ENCODE measurements at places on chromosomes 1 and 21.

GRCh38 chr21:31909153-31910073, 36.6 kb downstream of the HUNK start:
- no peak for DNase-seq

- DNase-seq = no peak
Measured at GRCh38 chr1:31799895-31800673, 15.7 kb downstream of the SPOCD1 start.

- DNase-seq = no peak
Measured at GRCh38 chr21:29306920-29307319, 8.2 kb downstream of the BACH1 start.

GRCh38 chr1:48692235-48692634, 84.5 kb downstream of the BEND5 start:
- no peak for DNase-seq

GRCh38 chr1:2430592-2430973, 18.2 kb upstream of the PEX10 start:
- DNase-seq = no peak

DNA sequence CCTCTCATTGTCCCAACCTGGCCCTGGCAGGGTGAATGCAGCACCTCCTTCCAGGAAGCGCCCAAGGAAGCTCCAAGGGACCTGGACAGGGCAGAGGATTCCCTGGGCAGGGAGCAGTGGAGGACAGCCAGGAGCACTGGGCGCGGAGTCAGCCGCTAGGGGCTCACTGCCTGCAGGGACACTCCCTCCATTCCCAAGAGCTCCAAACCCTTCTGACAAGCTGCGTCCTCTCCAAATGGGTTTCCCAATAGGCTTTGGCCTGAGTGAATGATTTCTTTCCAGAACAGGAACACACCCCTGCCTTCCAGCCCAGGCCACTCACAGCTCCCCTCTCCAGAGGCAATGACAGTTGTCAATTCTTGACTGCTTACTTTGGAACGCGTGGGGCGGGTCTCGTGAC, 128.5 kb upstream of the EDN2 start:
- DNase-seq = no peak

GRCh38 chr1:63739452-63739851, 34.4 kb upstream of the ROR1 start:
- no peak for DNase-seq

- DNase-seq = no peak
Measured at GRCh38 chr1:2299131-2299627, 71.1 kb downstream of the SKI start.

DNA sequence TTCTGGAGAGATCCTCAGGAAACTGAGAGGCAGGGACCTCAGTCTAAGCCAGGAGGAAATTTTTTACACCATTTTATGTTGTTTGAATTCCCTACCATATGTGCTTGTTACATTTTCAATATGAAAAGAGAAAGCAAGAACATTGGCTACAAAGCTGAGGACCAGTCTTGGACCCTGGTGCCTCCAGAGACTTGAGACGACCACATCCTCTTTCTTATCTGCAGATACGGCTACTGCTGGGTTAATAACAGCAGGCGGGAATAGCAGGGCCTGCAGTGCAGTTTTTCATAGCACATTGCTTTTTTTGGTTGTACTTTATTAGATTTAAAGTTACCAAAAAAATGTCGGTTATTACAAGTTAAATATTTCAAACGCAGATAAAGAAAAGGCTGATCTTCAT, 3.9 kb downstream of the KDM4A start:
- DNase-seq = no peak

GRCh38 chr1:53966794-53967193, 20.6 kb downstream of the LRRC42 start:
- no peak for DNase-seq

GRCh38 chr1:14228677-14229076, 369.8 kb upstream of the KAZN start:
- no peak for DNase-seq

DNA sequence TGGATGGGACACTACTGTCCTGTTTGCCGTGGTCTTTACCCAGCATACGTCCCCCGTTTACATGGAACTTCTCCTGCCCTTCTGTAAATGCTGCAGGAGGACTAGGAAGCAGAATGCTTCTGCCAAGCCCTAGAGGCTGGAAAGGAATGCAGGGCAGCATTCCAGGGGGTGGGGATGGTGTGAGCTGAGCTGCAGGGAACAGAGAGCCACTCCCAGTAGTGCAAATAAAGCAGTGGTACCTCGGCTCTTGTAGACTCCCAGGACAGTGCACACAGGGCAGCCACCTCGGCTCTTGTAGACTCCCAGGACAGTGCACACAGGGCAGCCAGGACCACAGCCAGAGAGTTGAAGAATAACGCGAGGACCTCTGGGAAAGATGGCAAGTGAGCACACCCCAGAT, 35.4 kb downstream of the PTPRU start:
- no peak for DNase-seq

- DNase-seq = no peak
Measured at GRCh38 chr1:180567654-180568053, 8.9 kb downstream of the OVAAL start.

DNA sequence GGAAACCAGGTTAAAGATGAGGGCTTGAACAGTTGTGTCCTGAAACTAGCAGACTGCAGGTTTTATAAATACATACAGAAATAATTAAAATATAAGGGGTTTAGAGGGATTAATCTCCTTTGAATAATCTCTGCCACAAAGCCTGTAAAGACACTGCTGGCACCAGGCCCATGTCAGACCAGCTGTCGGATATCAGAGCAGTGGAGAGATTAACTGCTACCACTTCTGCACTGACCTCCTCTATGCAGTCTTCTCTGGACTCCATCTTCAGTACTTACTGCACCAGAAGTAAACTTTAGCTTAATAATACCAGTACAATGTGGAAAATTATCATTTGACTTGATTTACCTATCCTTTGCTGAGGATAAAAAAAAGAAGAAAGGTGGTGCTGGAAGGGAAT, 128.6 kb downstream of the LHX4 start:
- DNase-seq = peak; percentile 9

GRCh38 chr1:222021129-222021528, 279.2 kb upstream of the DUSP10 start:
- no peak for DNase-seq

DNA sequence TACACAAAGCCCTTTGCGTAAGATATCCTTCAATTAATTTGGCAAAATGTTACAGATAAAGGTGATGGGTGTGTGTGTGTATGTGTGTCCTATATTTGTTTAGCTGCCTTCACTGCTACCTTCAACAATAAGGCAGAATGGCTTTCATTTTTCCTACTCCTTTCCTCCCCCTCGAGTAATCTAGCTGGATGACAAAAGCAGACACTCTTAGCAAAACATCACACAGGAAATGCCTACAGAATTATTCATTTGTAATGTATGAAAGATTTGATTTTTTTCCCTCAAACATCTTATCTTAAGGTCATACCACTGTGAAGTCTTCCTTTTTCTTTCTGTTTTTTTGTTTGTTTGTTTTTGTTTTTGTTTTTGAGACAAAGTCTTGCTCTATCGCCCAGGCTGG, 10.6 kb downstream of the PTPN22 start:
- DNase-seq = no peak

DNA sequence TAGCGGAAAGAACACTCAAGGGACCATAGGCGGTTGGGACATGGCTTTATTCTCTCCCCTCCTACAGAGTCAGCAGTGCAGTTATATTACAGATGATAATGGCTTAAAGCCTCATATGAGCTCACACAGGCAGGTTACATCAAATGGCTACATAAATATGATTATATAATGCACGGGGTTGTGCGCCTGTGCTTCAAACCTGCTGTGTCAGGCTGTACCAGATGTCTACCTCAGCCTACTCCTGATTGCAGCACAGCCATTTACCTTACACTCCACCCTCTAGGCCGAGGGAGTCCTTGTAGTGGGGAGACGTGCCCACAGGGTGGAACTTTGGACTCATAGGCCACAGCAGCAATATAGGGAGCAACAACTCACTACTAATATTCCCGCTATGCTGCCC, 16.4 kb upstream of the TBX19 start:
- DNase-seq = no peak

DNA sequence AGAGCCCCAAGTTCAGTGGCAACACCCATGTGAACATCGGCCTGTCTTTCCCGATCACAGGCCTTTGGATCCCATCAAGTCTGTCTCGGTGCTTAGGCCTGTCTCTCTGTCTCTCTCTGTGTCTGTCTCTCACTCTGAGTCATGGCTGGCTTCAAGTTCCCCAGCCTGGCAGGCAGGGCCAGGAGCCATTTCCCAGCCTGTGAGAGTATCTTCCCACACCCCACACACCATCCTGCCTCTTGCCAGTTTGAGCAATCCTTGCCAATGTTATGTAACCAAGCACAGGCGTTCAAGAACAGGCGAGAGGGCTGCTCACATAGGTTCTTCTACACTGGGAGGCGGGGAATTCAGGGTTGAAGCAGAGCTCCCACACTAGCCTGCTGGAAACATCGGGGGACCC, 70.0 kb upstream of the TMEM51 start:
- DNase-seq = no peak

- DNase-seq = no peak
Measured at GRCh38 chr1:93798291-93798690, 80.7 kb downstream of the DNTTIP2 start.

DNA sequence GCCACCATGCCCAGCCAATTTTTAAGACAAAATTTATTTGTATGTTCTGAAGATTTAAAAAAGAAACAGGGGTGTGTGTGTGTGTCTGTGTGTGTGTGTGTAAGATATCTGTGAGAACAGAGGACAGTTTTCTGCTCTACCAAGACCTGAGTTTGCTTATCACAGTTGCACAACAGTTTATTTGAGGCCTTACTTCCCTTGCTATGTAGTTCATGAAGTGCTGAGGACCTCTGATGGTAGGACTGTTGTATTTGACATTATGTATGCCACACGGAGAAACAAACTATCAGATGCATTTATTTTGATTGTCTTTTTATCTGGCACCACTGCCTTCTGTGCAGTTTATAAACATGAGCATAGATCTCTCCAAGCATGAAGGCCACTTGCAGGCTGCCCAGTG, 355.2 kb downstream of the PBX1 start:
- DNase-seq = peak; percentile 25

- no peak for DNase-seq
Measured at GRCh38 chr1:228210712-228211530, 3.1 kb downstream of the OBSCN start.

DNA sequence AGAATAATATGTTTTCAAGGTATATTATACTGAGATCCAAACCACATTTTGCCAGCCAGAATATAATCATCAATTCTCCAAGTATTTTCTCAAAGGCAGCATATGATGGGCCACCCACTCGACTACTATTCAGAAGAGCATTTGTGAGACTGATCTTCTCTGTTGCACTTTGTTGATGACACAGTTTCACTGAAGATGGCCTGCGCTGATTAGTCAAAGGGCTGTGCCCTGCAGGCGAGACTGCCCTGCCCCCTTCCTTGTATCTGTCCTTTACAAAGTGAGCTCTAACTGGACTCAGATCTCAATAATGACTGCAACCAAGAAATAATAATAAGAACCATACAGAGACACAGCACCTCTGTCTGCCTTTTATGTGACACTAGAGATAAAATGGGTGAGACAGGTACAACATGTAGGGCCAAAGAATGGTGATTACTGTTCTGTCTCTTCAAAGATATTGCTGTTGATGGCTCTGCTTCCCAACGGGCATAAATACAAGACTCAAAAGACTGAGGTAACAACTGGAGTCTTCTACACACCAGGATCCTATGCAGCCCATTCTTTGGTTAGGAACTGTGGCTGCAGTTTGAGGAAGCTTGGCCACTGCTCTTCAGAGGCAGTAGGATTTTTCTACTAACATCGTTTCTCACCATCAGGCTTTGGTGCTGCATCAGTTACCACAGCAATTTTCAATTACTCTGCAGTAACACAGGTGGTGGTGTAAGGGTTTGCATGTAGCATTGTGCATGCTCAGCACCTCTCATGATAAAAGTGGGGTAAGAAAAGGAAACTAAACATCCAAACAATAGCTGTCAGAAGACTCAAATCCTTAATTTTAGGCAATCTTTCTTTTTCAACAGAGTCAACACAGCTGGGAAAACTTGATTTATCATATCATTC, 481.1 kb downstream of the PTBP2 start:
- no peak for DNase-seq

GRCh38 chr1:169546087-169546995, 39.9 kb downstream of the F5 start:
- DNase-seq = peak; percentile 72

DNA sequence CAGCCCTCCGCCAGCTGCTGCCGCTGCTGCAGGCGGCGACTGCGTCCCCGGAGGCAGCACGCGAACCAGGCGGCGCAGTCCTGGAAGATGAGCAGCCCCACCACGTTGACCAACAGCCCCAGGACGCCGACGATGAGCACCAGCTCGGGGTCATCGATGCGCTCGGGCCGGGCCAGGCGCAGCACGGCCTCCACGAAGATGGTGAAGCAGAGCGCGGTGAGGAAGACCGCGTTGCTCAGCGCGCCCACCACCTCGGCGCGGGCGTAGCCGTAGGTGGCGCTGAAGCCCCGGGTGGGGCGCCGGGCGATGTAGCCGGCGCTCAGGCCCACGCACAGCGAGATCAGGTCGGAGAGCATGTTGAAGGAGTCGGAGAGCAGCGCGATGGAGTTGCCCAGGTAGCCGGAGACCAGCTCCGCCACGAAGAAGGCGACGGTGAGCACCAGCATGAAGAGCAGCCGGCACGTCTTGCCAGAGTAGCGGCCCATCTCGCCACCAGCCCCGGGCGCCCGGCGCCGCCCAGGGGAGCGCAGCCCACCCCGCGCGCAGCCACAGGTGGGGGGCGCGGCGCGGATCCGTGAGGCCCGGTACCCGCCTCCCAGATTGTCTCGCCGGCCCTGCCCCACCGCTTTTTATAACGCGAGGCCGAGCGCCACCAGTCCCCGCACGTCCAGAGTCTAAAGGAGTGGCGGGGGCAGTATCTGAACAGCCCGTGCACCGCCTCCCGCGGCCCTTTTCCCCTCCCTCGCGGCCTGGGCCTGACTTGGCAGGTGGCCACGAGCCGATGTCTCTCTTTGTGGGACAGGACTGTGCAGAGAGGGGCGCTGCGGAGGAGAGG, at the start of gene SLC30A10:
Gene SLC30A10, minus strand, starts transcription at position 602 of the 835 bp plus-strand sequence. Its CDS starts 117 bp downstream, at position 485.
- peak; percentile 12 for DNase-seq

- no peak for DNase-seq
Measured at GRCh38 chr21:42338729-42339715, 11.8 kb downstream of the TFF2 start.

GRCh38 chr1:207268337-207268736, 53.1 kb upstream of the CD55 start:
- DNase-seq = no peak

DNA sequence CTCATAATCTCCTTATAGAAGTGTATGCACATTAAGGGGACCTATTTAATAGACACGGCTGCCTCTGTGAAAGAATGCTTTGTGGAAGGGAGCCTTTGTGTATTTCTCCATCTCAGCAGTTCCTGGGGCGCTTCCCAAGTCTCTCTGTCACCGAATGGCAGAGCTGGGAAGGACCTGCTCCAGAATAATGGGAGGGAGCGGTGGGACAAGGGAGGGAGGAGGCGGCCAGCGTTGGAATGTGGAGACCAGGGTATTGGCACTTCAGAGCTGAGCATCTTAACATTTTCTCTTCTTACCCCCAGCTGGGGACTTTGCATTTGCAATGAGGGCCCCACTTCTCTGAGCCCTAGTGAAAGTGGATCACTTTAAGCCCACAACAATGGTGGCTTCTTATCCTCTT, 23.9 kb downstream of the CACHD1 start:
- DNase-seq = peak; percentile 27

GRCh38 chr1:167715157-167715999, 6.4 kb upstream of the MPZL1 start:
- DNase-seq = peak; percentile 90

- DNase-seq = no peak
Measured at GRCh38 chr1:203122159-203122558, 5.4 kb upstream of the ADORA1 start.

All from midbrain (tissue), 1 donor.